ENCODE measurements at places on chromosomes 11 and 22.
A peak's percentile ranks its signal among the peaks of the same experiment; 100 is the strongest.

GRCh38 chr11:69884286-69884685 is 65.1 kb upstream of the FGF3 start:
- DNase-seq, result no peak

DNA sequence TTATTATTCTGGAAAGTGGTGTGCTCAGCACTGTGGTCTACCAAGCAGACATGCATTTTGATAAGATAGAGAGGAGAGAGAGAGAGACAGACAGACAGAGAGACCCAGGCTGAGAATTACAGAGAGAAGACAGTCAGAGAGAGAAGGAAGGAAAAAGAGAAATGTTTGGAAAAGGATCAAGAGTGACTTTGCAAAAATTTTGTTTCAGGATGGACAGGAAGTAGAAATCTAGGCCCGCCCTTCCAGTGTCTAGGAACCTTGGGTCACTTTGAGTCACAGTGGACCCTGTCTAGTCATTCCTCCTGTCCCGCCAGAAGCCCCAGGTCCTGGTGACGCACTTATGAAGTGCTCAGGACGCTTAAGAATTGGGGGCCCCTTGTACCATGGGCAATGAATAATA is 166.7 kb downstream of the ST3GAL4 start:
- DNase-seq, result no peak

DNA sequence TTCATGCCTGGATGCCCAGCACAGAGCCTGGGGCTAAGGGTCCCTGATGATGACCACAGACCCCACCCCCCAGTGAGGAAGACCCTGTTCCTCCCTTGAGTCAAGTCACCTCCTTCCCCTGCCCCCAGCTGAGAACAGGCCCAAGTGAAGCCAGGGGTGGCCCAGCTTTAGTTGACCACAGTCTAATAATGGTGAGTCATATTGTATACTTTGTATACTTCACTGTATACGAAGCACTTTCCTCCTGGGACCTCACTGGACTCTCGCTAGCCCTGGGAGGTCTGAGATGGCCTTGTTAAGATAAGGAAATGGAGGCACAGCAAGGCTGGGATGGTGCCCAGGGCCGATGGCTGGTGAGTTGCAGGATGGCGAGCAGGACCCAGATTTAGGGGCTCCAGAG is 3.7 kb upstream of the FLRT1 start:
- no peak for DNase-seq

GRCh38 chr22:39215426-39216142 is 29.2 kb downstream of the PDGFB start:
- no peak for DNase-seq

DNA sequence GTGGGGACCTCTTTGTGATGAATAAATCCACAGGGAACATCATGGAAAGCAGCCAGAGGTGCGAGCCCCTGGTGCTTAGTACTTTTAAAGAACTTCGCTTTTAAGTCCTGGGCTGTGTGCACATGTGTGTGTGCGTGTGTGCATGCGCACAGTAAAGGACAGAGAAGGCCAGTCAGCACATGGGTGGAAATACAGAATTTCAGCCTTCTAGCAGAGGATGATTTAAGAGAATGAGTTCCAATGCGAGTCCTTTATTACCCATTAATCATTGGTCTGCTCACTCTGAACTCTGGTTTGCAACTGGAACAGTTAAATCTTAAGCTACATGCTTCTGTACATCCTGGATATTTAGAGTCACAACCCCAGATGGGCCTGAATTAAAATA is 18.9 kb downstream of the TEAD1 start:
- DNase-seq, result peak; percentile 28

DNA sequence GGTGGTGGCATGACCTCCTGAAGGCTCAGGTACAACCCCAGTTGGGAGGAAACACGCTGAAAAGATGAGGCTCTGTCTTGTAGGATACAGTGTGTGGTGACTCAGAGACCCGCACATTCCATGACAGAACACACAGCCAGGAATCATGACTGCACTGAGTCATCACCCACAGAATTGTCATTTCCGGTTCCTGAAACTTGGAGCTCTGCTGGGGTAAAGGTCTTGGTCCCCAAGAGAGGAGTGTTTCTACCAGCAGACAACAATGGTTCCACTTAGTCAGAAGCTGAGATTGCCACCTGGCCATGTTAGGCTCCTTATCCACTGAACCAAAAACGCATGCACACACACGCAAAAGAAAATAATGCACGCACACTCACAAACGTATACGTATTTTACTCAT is 31.5 kb upstream of the CYB5R3 start:
- no peak for DNase-seq

GRCh38 chr11:117620086-117620485 is 176.9 kb downstream of the DSCAML1 start:
- DNase-seq, result no peak

- DNase-seq, result no peak
These were observed 189.2 kb upstream of the ARHGAP20 start for GRCh38 chr11:110901441-110901840.

- DNase-seq, result no peak
These were observed 24.9 kb downstream of the POLA2 start for GRCh38 chr11:65286686-65287085.

DNA sequence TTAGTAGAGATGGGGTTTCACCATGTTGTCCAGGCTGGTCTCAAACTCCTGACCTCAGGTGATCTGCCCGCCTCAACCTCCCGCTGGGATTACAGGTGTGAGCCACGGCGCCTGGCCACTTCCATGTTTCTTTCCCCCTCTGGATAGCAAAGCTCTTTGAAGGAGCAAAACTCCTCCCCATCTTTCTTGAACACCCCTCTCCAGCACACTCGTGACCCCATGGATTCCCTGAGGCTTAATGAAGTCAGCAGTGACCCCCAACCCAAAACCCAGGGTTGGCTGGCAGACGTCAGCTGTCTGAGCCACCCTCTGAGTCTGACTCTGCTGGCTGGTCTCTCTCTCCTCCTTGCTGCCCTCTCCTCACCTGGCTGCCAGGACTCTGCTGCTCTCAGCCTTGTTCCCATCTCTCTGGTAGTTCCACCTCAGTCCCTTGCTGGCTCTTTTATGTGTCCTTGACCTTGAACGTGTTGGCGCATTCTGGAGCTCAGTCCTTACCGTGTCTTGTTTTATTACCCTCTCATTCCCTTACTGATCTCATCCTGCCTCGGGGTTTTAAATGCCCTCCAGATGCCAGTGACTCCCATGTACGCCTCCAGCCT is 44.5 kb downstream of the PARVG start:
- no peak for DNase-seq

DNA sequence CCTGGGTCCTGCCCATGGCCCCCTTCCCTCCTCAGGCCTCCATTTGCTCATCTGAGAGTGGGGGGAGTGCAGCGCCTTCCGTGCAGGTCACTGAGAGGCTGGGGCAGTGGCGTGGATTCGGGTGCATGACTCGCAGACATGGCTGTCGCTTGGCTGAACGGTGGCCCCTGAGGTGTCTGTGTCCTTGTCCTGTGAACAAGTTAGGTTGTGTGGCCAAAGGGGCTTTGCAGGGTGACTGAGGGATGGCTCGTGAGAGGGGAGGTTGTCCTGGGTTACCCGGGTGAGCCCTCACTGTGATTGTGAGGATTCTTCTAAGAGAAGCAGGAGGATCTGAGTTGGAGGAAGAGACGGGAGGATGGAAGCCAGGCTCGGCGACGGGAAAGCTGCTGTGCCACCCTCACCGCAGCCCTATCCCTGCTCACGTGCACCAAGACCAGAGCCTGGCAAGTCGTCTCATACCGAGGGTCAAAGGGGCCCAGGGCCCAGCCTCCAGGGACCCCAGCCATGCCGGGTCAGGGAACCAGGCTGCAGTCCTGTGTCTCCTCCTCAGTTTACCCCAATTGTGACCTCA is 79.1 kb downstream of the KCNQ1 start:
- DNase-seq, result no peak

DNA sequence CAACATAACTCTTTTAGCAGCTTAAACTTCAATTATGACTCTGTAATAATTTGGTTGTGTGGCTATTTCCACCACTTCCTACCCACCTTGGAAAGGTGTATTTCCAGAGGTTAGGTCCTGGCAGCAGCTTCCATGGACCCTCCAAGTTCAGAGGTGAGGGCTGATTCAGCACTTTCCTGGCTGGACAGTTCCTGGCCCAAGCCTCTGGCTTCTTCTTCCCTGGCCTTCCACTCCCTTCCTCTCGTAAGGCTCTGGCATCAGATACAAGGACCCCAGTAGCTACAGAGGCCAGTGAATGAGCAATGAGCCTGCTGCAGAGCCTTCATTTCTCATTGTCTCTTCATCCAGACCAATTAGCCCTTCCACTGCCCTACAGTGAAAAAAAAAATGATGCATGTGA is 98.1 kb upstream of the KIRREL3 start:
- DNase-seq, result no peak

DNA sequence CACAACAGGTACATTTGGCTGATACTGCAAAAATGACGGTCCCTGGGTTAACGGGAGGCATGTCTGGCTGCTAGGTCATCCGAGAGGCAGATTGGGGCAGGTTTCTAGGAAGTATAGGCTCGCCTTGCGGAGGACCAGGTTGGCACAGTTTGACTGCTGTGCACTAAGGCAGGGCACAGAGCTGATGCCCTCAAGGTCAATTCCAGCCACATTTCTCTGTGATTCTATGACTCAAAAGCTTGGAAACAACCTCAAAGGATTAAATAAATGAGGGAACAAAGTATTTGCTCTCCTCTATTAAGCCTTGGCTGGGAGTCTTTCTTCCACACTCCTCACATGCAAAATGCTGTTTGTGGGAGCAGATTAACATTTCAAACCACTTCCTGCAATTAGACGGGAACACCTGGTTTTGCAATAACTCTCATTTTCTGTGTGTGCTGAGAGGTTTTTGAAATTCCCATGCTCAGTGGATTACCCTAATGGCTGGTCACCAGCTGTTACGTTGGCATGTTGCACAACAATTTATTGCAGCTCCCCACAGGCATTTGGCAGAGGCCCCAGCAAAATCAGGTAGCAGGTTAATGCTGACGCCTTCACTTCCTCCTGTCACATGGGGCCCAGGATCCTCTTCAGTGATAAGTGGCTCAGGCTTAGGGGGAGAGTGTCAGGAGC is 61.0 kb upstream of the PLET1 start:
- no peak for DNase-seq

DNA sequence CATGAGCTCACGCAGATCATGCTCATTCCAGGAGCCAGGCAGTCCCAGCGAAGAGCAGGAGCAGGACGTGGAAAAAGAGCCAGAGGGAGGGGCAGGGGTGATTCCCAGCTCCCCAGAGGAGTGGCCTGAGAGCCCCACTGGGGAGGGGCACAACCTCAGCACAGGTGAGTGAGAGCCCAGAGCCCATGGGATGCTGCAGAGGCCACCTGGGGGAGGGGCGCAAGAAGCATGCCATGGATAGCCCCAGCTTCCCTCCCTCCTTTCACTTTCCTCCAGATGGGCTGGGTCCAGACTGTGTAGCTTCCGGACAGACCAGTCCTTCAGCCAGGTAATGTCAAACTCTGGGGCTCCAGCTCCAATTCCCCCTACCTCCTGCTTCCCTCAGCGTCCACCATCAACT is 6.2 kb downstream of the SMTNL1 start:
- DNase-seq, result no peak

- DNase-seq, result peak; percentile 22
These were observed at the start of gene MOV10L1 for GRCh38 chr22:50089682-50090411. Gene MOV10L1 (plus strand): TSS chr22:50090006. CDS start chr22:50090089, 83 bp downstream.

- DNase-seq, result no peak
These were observed 79.5 kb upstream of the CRYBB3 start for GRCh38 chr22:25120093-25120561.

- no peak for DNase-seq
These were observed 816.3 kb downstream of the BRD1 start for GRCh38 chr22:49011379-49011768.

DNA sequence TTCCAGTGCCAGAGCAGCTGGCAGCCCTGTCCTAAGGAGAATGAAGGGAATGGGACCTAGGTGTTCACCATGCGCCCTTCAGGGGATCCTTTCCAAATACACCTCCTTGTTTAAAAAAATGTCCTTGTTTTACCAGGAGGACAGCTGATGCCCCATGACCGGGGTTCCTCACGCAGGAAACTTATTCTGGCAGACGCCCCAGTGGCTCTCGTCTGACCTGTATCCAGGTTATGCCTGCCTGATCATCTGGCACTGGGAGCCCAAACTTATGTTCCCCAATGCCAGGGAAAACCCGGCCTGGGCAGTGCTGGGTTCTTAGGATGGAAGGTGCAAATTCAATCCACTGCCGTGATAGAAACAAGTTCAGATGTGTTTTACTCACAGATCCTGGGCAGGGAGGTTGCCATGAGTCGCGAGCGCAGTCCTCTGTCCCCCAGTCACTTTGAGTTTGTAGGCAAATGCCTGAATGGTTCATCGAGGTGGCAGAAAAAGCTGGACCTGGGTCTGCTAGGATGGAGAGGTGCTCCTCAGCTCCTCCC is 31.5 kb downstream of the MOV10L1 start:
- no peak for DNase-seq

GRCh38 chr22:46104881-46105493 is 45.3 kb upstream of the PPARA start:
- no peak for DNase-seq

DNA sequence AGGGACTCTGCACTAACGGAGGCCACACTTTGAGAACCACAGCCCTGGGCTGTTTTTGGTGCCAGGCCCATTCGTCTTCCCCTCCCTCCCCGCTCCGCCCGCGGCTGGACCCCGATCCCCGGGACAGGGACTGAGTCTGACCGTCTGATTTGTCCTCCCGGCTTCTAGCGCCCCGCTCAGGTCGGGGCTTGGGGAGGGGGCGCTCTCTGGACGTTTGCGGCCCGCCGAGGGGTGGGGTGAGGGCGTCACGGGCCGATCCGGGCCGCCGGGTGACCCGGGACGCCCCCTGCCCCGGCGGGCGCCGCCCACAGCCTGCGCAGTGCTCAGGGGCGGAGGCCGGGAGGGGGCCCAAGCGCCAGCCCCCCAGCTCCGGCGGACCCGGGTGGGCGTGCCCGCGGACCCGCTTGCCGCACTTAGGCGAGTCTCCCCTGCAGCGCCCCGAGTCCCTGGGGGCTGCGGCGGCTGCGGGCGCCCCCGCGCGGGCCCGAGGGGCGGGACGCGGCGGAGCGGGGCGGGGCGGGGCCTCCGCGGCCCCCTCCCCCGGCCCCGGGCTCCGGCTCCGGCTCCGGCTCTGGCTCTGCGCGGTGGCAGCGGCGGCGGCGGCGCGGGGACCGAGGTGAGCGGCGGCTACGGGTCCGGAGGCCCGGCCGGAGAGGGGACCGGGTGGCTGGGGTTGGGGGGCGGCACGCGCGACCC is 33.7 kb upstream of the PRR5 start:
- DNase-seq, result peak; percentile 51

- DNase-seq, result no peak
These were observed 35.6 kb upstream of the SYT7 start for GRCh38 chr11:61616434-61616833.

DNA sequence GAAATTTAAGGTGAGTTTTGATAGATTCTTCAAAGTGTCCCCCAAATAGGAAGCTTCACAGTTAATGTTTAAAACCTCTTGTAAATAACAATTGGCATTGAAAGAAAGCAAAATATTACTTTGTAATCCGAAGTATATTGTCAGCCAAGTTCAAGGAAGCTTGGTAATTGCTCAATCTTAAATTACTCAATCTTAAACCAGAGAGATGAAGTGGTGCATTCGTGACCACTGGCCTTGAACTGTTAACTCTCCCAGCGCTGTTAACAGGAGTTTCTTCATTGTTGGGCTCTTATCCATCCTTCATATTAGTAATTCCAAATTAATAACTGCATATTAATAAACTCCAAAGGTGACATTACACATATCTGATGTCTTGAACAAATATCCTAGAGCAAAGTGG is 20.6 kb upstream of the FDX1 start:
- no peak for DNase-seq

- DNase-seq, result no peak
These were observed 75.7 kb downstream of the NFAM1 start for GRCh38 chr22:42356533-42356932.
